ENCODE measurements at places on chromosomes 6 and 20.

DNA sequence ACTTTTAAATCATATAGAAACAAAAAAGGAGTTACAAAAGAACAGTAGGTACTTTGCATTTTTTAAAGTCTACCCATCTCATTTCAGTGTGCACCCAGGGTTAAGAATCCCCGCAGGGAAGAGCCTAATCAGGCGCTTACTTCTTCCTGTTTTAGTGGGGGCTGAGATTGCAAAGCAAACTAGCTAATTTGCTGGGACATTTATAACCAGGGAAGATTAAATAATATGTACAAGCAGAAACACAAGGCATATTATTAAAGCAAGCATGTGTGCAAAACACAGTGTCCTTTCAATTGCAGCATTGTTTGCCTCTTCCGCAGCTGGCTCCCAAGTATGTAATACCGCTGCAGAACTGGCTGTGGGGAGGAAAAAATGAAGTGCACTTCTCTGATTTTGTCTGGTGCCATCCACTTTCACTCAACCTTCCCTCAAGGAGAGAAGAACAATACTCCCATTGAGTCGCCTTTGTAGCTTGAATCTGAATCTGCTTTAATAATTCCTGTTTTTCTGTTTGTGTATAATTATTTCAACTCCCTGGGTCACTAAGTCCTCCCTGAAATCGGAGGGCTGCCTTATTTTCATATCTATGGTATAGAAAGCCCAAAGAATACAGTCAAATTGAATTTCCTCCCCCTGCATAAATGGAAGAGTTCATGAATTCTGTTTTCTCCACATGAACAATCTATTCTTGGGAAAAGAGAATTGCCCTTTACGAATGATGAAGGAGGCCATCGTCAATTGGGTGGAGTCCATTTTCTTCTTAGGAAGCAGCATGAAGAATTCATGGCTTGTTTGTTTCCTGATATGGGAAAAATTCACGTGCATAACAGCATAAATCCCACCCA is 23.3 kb upstream of the BCAS1 start:
- no peak for DNase-seq

DNA sequence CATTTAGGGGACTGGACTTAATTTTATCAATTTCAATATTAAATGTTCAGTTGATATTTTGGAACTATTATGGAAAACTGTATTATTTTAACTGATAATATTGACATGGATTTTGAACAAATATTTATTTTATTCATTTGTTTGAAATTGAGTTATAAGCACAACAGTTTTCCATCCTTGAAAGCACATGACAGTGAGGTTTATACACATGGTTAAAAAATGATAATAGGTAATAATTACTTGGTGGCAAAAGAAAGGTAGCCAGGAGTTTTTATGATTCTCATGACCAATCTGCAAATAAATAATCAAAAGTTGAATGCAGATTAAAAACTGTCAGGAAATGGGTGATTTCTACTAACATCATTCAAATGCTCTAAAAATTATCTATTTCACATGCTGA is 113.6 kb downstream of the C6orf58 start:
- no peak for DNase-seq

DNA sequence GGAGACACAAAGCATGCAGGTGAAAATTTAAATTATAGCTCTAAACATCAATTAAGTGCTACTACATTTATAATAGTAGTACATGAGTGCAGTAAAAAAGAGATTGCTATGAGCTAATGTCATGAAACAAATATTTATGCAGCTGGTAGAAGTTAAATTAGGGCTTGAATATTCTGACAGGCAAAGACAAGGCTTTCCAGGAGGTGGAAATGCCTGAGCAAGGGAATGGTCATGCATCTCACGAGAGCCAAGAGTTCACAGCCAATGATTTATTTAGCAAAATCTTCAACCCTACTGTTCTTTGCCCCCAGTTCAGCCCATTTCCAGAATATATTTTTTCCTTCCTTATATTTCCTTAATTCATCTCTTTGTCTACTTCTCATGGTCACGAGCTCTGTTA is 128.9 kb downstream of the HIVEP2 start:
- no peak for DNase-seq

DNA sequence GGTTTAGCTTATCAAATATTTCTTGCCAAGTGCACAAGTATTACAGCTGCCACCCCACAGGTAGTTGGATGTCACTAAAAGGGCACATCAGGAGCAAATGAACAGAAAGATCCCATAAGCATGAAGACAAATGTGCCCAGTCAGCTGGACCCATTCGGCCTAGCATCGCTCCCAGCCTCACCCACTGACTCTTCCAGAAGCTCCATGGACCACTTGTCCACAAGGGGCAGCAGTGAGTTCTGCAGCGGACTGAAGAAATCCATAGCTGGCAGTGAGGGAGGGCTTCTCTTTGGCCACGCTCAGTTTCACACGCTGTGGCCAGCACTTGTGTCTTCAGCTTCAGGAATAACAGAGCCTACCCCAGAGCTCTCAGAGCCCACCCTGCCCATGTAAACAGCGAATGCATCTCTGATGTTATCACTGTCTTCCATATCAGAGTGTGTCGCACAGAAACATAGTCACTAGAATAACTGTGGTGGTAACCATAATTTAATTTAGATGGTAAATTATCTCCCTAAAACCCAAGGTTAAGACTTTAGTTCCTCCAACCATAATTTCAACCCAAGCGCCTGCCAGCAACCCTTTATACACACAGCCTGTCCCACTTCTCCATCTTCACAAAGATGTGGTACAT is 15.8 kb downstream of the CGA start:
- peak; percentile 52 for DNase-seq

- DNase-seq, result peak; percentile 7
These were observed 34.9 kb downstream of the ERMARD start for GRCh38 chr6:169786349-169786748.

- no peak for DNase-seq
These were observed 129.3 kb upstream of the SASH1 start for GRCh38 chr6:148213366-148213765.

- DNase-seq, result no peak
These were observed 22.7 kb downstream of the TMX4 start for GRCh38 chr20:7996898-7997297.

DNA sequence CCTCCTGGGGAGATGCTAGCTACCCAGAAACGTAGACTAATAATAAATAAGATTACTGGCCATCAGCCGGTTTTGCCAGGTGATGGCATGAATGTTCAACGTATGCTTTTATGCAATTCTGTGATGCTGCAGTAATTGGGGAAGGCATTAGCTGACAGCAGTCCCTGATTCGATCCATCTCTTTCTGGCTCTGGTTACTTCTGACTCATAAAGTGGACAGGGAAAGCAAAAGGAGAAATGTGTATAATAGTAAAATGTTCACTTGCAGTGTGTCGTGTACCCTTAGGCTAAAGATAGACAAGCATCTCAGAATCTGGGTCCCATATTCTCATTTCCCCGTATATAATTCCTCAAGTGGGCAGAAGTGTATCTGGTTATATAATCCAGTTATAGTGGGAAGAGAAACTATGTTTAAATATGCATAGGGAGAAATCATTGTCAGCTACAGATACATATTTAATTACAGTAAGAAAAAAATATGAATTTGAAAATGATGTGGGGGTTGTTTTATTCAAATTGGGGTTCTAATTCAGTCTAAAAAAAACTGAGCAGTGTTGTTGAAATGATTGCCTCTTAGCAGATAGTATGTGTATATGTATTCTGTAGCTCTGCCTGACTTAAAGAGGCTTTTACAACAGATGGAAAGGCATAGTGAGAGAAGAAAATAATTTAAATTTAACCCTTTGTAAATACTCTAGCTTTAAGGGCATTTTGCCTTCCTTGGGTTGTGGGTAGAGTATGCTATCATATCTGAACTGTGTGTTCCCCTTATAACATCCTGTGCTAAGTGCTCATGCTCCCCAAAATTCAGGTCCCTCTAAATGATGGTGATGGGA is 40.6 kb downstream of the DOK5 start:
- DNase-seq, result no peak

DNA sequence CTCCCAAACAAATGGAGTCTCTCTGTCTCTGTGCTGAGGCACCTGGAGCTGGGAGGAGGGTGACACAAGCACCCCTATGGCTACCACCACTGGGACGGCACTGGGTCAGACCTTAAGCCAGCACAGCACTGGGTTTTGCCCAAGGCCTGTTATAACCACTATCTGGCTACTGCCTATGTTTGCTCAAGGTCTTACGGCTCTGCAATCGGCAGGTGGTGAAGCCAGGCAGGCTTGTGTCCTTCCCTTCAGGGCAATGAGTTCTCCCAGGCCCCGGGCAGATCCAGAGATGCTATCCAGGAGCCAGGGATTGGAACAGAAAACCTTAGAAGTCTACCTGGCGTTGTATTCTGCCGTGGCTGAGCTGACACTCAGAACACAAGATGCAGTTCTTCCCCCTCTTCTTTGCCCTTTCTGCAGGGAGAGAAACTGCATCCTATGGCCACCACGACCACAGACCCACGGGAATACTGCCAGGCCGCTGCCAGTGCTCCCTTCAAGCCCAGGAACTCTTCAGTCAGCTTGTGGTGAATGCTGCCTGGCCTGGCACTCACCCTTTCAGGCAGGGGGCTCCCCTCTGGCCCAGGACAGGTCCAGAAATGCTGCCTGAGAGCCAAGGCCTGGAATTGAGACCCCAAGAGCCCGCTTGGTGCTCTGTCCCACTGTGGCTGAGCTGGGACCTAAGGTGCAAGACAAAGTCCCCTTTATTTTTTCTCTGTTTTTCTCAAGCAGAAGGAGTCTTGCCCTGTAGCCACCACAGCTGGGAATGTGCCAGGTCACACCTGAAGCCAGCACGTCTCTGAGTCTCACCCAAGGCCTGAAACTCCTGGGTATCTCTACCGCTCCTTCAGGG is 67.0 kb upstream of the FRMD1 start:
- peak; percentile 33 for DNase-seq

GRCh38 chr20:51098284-51098810 is 75.4 kb upstream of the KCNG1 start:
- DNase-seq, result no peak

DNA sequence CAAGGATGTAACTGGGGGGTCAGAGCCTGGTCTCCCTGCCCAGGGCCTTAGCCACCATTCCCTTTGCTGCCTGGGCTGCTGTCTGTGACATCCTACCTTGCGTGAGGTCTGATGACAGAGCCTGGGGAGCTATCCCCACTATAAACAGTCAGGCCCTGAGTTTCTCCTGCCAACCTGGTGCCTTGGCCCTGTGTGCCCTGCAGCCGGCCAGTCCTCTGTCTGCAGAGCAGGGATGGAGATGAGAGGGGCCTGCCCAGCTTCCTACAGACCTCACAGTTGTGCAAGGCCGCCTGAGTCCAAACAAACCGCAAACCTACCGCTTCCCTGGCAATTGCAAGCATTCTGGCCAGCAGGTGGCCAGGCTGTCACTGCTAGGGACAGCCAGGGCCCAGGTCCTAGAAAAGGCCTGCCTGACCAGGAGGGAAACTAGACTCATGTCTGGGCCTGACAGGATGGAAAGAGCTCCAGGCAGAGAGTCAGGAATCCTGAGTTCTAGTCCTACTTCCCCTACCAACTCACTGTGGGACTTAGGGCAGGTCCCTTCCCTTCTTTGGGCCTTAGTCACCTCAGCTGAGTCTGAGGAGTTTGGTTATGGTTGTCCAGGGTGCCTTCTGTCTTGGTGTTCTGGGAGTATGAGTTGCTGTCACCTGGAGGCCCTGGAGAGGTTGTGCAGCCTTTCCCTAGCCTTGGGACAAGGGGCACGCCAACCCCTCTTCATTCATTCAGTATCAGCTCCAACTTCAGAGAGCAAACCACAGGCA is 86.2 kb downstream of the VEGFA start:
- DNase-seq, result peak; percentile 41

GRCh38 chr6:82786248-82786647 is 279.4 kb downstream of the UBE3D start:
- no peak for DNase-seq

GRCh38 chr6:14721103-14721758 is 524.6 kb upstream of the JARID2 start:
- DNase-seq, result no peak

Data from femur (tissue), 1 donor.